Femur (tissue), 1 donor: ENCODE measurements at places on chromosomes 16 and 17.

DNA sequence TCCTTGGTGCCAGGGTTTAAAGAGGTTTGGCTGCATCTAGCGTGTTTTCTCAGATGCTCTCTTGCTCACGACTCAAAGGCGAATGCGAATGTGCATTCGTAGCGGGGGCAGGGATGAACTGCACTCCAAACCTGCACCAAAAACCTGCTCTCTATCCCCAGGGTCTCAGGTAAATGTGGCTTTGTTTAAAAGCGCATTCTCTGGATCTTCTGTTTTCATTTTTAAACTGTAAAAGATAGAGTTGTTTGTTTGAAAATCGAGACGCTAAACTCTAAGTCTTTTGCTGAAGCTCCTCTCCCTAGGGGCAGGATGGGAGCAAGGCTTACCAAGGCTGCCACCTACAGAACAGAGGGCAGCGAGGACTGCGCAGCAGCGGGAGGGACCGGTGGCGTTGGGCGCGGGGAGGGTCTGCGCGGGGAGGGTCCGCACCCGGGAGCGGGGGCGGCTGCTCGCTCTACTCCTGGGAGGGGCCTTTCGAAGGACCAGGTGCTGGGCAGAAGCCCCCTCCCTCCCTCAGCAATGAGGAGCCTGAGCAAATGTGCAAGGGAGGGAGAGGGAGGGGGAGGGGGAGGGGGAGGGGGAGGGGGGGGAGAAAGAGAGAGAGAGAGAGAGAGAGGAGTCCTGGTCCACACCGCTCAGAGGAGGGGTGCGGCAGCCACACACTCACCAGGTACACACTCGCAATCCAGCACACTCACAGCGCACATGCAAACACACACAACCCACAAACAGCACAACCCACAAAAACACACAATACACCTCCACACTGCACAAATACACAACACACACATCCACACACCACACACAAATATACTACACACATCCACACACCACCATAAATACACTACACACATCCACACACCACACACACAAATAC lies 142.8 kb downstream of the GRIN2A start:
- no peak for DNase-seq

DNA sequence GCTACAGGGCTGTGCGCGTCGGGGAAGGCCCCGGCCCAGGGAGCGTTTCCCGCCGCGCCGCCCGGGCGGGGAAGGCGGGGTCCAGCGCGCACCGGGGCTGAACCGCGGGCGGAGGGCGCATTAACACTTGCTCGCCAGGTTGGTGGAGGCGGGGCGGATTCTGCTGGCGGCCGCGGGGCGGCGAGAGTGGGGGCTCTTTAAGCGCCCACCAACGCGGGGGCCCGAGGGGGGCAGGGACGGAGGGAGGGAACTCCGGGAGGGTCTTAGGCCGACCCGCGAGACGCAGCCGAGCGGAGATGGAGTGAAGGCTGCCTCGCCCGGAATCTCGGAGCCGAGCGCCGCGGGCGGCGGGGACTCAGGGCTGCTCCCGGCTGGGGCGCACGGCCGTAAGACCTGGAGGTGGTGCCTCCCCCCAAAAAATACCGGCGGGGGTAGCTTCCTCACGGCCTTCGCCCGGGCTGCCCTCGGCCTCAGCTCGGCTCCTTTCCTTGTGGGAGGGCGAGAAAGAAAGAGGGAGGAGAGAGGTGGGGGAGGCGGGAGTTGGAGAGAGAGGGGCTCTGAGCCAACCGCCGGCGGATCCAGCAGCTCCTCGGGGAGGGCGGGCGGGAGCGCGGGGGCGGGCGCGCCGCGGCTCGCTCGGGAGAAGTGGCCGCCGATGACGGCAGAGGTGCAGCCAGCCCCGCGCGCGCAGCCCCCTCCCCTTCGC lies 415 bp upstream of the FOXF1 start:
- peak; percentile 54 for DNase-seq

DNA sequence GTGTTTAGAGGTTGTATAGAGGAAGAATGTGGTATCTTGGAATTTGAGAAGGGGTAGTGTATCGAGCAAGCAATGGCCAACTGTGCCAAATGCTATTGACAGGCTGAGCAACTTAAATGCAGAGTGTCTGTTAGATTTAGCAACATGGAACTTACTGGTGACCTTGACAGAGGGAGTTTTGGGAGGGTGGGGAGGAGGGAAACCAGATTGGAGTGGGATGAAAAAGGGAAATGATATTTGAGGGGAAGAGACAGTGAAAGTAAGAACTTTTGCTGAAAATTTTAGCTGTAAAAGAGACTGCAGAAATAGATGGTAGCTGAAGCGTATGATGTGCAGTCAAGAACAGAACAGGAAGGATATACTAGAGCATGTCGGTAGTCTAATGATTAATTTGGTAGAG lies 1.1 kb downstream of the LRRC36 start:
- DNase-seq: no peak

GRCh38 chr16:53433930-53434376 lies 318 bp upstream of the RBL2 start:
- no peak for DNase-seq

- DNase-seq: no peak
Measured at GRCh38 chr17:28327709-28328108, 7.6 kb downstream of the IFT20 start.

- no peak for DNase-seq
Measured at GRCh38 chr16:74485916-74486315, 64.6 kb upstream of the CLEC18B start.
